ENCODE measurements at places on chromosomes 2 and 18.

- no peak for DNase-seq
These were observed 5.4 kb upstream of the PUM2 start for GRCh38 chr2:20356042-20356441.

DNA sequence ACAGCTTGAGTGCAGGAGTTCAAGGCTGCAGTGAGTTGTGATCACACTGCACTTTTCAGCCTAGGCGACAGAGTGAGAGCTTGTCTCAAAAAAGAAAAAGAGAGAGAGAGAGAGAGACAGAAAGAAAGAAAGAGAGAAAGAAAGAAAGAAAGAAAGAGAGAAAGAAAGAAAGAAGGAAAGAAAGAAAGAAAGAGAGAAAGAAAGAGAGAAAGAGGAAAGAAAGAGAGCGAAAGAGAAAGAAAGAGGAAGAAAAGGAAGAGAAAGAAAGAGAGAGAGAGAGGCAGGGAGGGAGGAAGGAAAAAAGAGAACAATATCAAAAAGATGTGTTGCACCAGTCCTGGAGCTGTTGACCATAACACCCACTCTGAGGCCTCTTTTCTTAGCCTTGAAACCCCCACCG is 89.8 kb upstream of the MBOAT2 start:
- no peak for DNase-seq

DNA sequence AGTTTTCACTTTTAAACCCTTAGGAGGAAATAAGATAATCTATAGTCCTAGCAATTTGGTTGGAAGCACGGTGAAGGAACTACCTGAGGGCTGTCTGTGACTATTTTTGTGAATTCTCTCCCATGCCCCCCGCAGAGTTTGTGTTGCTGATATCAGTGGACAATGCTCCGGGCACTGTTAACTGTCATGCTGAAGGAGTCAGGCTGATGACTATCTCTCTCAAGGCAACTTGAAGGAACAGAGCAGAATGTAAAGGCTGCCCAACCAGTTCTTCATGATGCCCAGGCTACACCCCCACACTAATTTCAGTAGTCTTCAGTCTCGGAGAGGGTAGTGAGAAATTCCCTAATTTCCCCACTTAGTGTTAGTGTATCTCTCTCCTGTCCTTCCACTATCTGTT is 21.6 kb upstream of the RAB6C start:
- DNase-seq, result no peak

- no peak for DNase-seq
These were observed 36.9 kb upstream of the KLF7 start for GRCh38 chr2:207202645-207203044.

GRCh38 chr2:127649684-127650040 is 3.7 kb downstream of the GPR17 start:
- DNase-seq, result peak; percentile 80

DNA sequence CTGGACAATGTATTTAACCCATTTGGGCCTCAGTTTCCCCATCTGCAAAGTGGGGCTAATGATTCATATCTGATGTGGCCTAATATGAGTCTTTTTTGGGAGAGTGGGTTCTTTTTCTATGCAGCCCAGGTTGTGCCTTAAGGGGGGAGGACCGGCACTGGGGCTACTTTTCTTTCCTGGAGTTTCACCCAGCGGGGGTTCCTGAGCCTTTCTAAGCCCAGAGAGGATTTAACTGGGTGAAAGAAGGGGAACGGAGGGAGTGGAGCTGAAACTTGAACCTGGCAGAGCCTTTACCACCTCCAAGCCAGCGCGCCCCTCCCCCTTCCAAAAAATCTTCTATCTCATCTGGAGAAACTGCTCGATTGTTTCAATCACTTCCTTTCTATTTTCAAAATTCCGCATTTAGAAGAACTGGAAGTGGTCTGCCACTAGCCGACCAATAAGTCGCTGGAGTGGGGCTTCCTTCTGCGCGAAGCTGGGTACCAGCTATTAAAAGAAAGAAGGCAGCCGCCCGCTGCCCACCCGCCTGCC is 205.0 kb upstream of the SMAD2 start:
- DNase-seq, result no peak

DNA sequence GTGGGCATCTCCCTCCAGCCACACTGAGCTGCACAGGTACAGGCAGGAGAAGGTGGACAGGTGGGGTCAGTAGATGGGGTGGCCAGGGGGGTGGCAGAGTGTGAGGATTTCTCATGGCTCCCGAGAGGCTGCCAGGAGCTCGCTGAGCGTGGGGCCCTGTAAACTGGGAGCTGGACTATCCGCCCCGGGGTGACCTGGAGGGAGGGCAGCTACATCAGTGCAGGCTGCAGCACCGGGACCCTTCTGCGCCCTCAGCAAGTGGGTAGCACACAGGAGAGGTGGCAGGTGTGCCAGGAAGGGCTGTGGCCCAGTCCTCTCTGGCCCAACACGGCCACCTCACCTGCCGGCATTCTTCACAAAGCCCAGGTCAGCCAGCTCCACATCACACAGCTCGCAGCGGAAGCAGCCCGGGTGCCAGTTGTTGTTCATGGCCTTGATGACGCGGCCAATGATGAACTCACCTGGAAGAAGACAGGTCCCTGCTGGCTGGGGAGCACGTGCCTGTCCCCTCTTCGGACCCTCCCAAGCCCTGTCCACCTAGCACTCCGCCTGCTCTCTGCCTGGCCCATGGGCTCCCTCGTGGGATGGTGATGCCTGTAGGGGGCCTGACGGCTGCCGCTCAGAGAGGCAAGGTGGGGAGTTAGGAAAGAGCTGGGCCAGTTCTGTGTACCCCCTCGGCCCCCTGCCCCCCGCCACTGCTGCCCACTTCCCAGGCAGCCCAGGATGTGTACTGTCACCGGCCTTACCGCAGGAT is 8.3 kb downstream of the GPR17 start:
- DNase-seq, result no peak

DNA sequence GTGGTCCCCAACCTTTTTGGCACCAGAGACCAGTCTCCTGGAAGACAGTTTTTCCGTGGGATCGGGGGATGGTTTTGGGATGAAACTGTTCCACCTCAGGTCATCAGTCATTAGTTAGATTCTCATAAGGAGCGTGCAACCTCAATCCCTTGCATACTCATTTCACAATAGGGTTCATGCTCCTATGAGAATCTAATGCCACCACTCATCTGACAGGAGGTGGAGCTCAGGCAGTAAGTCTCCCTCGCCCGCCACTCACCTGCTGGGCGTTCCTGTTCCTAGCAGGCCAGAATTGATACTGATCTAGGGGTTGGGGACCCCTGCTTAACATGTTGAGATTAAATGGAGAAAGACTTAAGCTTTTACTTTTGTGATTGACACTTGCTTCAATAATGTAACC is 9.9 kb downstream of the NABP1 start:
- no peak for DNase-seq

DNA sequence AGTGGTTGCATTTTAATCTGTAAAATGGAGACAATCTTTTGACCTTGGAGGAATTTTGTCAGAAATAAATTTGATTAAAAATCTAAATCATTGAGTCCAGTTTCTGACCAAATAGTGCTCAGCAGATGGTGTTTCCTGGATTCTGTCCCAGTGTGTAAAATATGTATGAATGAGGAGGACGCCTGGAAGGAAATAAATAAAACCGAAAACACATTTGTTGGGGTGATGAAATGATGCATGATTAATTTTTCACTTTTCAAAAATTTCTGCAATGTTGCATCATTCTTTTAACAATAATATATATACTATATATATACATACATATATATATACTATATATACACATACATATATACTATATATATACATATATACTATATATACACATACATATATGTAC is 261.1 kb upstream of the TRIB2 start:
- DNase-seq, result no peak

- no peak for DNase-seq
These were observed 45.8 kb downstream of the PSMG2 start for GRCh38 chr18:12748671-12749070.

GRCh38 chr2:240663546-240664190 is 19.0 kb downstream of the AQP12B start:
- DNase-seq, result no peak

GRCh38 chr2:96122391-96122790 is 6.0 kb upstream of the ADRA2B start:
- no peak for DNase-seq

DNA sequence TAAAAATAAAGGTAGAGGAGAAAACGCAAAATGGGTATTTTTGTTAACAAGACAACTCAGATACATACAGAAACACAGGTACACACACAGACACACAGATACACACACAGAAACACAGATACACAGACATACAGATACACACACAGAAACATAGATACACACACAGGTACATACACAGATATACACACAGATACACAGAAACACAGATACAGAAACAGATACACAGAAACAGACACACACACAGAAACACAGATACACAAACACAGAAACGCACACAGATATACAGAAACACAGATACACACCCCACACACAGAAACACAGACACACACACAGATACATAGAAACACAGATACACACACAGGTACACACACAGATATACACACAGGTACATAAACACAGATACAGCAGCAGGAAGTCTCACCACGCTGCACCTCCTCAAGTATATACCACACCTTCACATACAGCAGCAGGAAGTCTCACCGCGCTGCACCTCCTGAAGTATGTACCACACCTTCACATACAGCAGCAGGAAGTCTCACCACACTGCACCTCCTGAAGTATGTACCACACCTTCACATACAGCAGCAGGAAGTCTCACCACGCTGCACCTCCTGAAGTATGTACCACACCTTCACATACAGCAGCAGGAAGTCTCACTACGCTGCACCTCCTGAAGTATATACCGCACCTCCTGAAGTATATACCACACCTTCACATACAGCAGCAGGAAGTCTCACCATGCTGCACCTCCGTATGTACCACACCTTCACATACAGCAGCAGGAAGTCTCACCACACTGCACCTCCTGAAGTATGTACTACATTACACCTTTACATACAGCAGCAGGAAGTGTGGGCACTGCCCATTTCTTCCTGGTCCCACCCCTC is 250.5 kb downstream of the HDAC4 start:
- no peak for DNase-seq

GRCh38 chr2:124884315-124884714 is 859.2 kb downstream of the CNTNAP5 start:
- no peak for DNase-seq

GRCh38 chr18:8526332-8526731 is 82.9 kb upstream of the RAB12 start:
- no peak for DNase-seq

DNA sequence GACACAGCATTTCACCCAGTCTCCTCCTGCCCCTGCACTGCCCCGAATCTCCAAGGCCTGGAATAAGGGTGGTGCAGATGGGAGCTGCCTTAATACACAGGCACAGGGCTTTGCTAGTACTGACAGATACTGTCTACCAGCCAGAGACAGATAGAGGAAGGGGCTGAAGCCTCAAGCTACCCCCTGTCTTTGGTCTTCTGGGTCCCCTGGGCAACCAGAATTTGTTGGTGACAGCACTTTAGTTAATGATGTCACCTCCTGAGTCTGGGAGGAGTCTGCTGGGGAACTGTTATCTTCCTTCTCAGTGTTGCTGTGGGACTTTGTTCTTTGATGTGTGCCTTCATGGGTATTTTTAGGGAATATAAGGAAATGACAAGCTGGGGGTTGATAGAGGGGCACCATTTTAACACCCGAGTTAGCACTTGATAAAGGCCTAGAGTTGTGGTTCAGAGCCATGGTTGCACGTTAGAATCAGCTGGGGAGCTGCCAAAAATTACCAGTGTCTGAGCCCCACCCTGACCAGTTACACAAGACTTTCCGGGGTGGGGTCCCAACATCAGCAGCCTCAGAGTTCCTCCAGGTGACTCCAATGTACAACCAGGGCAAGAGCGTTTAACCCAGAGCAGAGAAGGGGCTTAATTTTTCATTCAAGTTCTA is 136.8 kb downstream of the SMAD7 start:
- no peak for DNase-seq

- no peak for DNase-seq
These were observed 369.7 kb downstream of the CTNNA2 start for GRCh38 chr2:79882548-79882947.

- DNase-seq, result no peak
These were observed 731.7 kb upstream of the ID2 start for GRCh38 chr2:7950035-7950612.

DNA sequence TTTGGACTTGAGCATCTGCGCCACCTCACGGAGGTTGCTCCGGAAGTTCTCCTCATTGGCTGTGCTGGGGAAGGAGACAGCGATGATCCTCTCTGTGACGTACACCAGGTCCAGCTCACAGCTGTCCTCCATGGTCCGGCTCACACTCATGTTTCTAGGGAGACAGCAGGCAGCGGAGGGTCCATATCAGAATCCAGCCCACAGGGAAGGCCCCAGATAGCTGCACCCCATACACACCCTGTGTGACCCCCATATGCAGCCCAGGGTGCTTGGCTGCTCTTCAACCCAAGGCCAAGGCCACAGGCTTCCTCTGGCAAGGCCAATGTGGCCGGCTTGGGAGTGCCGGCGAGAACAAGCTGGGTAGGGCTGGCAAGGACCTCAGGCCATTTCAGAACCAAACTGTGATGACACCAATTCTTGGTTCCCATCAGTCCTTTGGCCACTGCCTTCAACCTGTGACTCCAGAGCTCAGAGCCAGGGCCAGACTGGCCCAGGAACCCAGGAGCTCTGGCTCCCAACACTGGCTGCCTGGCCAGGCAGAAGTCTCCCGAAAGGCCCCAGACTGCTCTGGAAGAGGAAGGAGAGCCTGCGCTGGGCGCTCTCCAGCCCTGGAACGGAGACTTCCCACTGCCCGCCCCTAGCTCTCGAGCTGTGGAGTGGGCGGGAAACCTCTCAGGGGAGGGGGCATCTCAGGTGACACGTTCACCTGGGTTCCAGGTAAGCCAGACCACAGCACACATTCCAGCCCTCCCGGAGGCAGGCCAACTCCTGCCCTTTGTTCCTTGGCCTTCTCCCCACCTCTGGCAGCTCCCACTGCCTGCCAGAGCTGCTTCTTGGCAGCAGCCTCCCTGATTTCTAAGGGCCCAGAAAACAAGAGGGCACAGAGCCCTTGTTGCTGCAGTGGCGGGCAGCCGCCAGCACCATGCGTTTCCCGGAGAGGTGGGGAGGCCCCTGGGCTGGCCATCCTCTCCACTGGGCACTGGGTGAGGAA is 104.7 kb downstream of the TNS1 start:
- no peak for DNase-seq

GRCh38 chr2:97732436-97733340 is 19.3 kb downstream of the ZAP70 start:
- no peak for DNase-seq

DNA sequence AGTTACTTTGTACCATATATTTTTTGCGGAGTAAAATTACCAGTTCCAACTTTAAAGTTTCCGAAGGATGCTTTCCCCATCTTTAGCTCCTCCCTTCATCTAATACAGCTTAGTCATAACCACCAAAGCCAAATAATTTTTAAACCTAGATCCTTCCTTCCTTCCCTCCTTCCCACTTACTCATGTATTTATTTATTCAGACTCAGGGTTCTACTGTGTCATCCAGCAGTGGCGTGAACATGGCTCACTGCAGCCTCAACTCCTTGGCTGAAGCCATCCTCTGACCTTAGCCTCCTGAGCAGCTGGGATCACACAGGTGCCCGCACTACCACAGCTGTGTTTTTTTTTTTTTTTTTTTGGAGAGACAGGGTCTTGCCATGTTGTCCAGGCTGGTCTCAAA is 4.4 kb downstream of the LPIN2 start:
- DNase-seq, result peak; percentile 39
